Frontal cortex (tissue), 4 donors: ENCODE measurements at places on chromosomes 7 and 10. TPM values are rescaled to one million over a fixed set of nuclear protein-coding genes. Genes with fewer than 3 reads are reported as not detected.

DNA sequence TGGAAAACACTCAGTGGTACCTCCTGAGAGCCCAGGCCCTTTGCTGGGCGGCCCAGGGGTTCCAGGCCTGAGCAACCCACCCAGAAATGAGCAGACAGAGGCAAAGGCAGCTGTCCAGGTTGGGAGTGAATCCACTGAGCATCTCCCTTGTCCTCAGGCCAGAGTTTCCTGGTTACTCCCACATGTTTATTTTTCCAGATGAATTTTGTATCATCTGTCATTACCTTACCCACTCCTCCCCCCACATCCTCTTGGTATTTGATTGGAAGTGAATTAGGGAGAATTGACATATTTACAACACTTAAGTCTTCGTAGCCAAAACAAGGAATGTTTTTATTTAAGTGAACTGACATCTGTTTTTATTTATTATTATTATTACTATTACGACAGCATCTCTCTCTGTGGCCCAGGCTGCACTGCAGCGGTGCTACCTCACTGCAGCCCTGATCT is 13.2 kb upstream of the LMBR1 start:
- no peak for DNase-seq

DNA sequence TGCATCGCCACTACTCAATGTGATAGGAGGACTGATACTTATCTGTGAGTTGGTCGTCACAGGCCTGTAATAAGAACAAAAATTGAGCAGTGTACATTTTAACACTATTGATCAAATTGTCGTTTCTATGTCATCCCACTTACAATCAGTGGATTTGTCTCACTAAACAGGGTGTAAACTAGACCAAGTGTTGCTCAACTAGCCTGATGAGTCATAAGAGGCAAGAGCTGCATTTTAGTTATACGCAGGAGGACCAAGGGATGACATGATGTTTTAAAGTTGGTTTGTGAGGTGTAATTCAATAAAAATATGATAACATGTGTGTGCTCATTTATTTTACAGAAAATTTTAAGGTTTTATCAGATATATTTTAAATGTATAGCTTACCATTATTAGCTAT is 1239.2 kb downstream of the REEP3 start:
- no peak for DNase-seq

- DNase-seq = no peak
These were observed 306.0 kb downstream of the GRID1 start for GRCh38 chr10:86060386-86061277.

CALML3 gene
- total RNA-seq = under 0.01 TPM

GRCh38 chr10:46094931-46095750 is 49.1 kb upstream of the MSMB start:
- DNase-seq = no peak

DNA sequence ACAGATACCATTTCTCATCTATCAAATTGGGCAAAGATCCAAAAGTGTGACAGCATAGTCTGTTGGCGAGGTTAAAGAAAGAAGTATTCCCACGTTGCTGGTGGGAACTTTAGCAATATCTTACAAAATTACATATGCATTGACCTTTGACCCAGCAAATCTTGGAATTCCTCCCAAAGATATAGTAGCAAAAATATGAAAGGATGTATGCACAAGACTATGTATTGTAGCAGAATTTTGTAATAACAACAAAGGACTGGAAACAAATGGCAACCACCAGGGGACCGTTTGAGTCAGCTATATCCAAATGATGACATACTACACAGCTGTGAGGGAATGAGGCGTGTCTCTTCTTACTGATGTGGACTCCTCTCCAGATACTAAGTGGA is 50.2 kb downstream of the KCNH2 start:
- DNase-seq = no peak

LRRN3 gene
- total RNA-seq = 153 TPM

LYZL1 gene
- not detected for total RNA-seq

- DNase-seq = no peak
These were observed 62.0 kb downstream of the ASB13 start for GRCh38 chr10:5604236-5604925.

VGF gene
- 7.7 TPM for total RNA-seq

DNA sequence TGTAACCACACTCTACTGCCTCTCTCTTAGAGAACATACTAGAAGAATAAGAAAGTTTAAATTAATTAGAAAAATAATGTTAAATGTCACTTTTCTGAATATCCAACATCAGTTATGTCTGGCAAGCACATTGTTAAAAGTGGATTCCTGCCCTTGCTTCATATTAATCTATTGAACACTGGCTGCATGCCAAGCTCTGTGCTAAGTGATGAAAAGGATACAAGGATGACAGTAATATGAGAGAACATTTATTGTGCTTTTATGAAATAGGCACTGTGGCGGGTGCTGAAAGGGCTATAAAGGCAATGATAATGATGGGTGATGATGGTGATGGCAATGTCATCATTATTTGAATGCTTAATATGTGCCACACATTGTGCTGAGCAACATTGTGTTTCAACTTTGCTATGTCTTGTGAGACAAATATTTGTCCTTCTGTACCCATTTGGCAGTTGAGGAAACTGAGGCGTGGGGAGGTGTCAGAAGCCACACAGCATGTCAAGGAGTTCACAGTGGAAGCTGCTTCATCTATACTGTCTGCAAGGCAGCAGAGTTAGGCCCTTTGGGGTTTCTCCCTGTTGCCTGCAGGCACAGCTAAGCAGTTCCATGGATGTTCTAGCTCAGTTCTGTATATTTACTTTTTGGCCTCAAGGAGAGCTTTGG is 64.2 kb upstream of the RAPGEF5 start:
- no peak for DNase-seq

ZNF679 gene
- total RNA-seq = not detected

ANLN gene
- 9.4 TPM for total RNA-seq

- DNase-seq = no peak
These were observed 2.6 kb downstream of the PGAM1 start for GRCh38 chr10:97428572-97428981.

DNA sequence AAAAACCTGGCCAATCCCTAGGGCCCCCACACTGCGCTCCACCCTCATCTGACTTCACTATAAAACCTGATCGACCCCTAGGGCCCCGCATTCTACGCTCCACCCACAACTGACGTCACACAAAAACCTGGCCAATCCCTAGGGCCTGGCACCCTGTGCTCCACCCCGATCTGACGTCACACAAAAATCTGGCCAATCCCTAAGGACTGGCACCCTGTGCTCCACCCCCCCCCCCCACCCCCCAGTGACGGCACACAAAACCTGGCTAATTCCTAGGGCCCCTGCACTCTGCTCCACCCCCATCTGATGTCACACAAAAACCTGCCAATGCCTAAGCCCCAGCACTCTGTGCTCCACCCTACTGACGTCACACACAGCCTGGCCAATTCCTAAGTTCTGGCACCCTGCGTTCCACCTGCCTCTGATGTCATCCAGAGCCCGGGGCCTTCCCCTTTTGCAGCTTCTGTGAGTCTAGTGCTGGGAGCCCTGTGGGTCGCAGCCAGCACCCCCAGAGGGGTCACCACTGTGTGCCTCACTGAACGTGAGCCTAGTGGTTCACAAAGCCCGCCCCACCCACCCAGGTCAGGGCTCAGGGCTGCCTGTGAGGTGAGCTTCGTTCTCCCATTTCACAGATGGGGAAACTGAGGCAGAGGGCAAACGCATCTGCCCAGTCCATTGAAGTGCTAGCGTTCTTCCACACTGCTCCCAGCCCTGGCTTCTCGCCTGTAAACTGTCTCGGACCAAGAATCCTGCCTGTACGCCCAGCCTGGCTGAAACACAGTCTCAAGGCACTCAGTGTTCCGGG is 40.6 kb downstream of the MICALL2 start:
- no peak for DNase-seq

GRCh38 chr7:69398986-69399385 is 199.3 kb upstream of the AUTS2 start:
- no peak for DNase-seq

DNA sequence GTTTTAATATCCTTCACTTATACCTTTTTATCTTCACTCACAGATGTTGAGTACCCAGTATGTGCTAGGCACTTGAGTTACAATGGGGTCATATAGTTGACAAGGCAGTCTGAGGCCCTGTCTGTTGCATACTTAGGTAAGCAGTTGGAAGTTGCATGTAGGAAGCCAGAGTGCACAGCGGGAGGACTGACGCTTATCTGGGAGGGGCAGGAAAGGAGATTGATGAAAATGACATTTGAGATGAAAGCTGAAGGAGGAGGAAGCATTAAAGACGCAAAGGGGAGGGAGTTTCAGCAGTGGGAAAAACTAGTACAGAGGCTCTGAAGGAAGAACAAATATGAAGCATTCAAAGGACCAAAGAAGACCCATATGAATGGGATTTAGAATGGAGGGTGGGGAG is 266.2 kb downstream of the HTR7 start:
- DNase-seq = no peak
